Transverse colon (tissue), 4 donors: ENCODE measurements at places on chromosomes 6 and 20. TPM values are rescaled to one million over a fixed set of nuclear protein-coding genes. Genes with fewer than 3 reads are reported as not detected.

OTOR gene
- not detected for total RNA-seq

DYNLT2 gene
- total RNA-seq, result 3.3 TPM

CTAGE9 gene
- not detected for total RNA-seq

FOXS1 gene
- 0.55 TPM for total RNA-seq

SNAP25 gene
- 4.2 TPM for total RNA-seq

LY6G6C gene
- total RNA-seq, result not detected

KIF6 gene
- 0.48 TPM for total RNA-seq

UBE3D gene
- total RNA-seq, result 12.1 TPM
